ENCODE measurements at places on chromosomes 4 and X. TPM values are rescaled to one million over a fixed set of nuclear protein-coding genes. Genes with fewer than 3 reads are reported as not detected.

Gene PNMA6F
- total RNA-seq: not detected

Gene AMER1
- total RNA-seq: 3.0 TPM

Gene P2RY4
- not detected for total RNA-seq

Gene MMGT1
- total RNA-seq: 20.4 TPM

Gene HMX1
- 0.10 TPM for total RNA-seq

Gene TMSB4X
- total RNA-seq: 4,862 TPM

Gene PPP1R2C
- not detected for total RNA-seq

Gene UTP3
- total RNA-seq: 32.4 TPM

Gene DCAF8L2
- not detected for total RNA-seq

Gene LRCH2
- 0.05 TPM for total RNA-seq

Gene DKK2
- total RNA-seq: not detected

Gene COX18
- total RNA-seq: 6.2 TPM

Gene HERC5
- total RNA-seq: 4.3 TPM

Data from A549 treated with dexamethasone at 1 μM for 4 hours (cell line).